Left ventricle myocardium inferior (tissue), 1 donor: ENCODE measurements at places on chromosomes 12 and 14.

- DNase-seq = peak; percentile 31
Measured at GRCh38 chr14:91946622-91947474, 646 bp downstream of the FBLN5 start.

- no peak for DNase-seq
Measured at GRCh38 chr12:2125651-2126522, 73.1 kb downstream of the CACNA1C start.

- DNase-seq = no peak
Measured at GRCh38 chr14:94025720-94026119, 420 bp upstream of the OTUB2 start.

GRCh38 chr12:99436584-99436983, 211.0 kb upstream of the GARIN6 start:
- no peak for DNase-seq

DNA sequence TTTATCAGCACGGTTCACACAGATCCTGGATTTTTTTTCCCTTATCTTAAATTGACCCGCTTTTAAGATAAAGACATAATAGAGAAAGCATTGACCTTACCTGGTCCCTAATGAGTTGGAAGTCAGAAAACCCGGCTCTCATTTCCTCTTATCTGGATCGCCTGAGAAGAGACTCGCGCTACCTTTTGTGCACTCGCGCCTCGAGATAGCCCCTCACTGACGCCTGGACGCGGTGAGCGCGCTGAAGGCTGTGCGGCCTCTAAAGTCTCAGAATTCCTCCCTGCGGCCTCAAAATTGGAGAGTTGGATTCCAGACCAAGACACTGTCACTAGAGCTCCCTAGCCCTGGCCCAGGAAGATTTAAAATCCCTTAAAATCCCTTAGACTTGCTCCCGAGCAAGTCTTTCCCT, 7.0 kb downstream of the NKX2-1 start:
- no peak for DNase-seq

DNA sequence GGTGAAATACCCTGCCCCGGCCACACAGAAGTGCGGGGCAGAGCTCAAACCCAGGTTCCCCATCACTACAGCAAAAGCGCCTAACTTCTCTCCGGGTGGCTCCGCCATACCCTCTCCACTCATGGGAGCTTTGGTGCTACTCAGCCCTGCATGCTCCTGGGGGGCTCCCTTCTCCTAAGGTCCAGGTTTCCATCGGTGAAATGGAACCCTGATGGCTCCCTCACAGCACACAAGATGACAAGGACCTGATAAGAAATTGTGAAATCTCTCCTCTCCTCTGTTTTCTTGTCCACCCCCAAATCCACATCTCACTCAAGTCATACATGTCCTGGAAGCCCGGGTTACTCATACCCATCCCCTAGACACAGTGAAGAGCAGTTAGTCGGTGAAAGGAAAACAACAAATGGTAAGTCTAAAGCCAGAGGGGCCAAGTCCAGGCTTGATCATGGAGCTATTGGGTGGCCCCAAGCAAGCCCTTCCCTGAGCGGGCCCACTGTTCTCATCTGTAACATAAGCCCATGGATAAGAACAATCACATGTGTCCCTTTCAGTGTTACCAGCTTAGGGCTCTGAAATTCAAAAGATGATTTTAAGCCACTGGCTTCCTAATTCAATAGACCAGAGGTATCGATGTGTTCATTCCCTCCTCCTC, 317.5 kb downstream of the BCL11B start:
- DNase-seq = no peak

GRCh38 chr12:24754690-24755638, 193.9 kb downstream of the BCAT1 start:
- DNase-seq = no peak

GRCh38 chr12:48580831-48581230, 11.0 kb upstream of the LALBA start:
- no peak for DNase-seq

DNA sequence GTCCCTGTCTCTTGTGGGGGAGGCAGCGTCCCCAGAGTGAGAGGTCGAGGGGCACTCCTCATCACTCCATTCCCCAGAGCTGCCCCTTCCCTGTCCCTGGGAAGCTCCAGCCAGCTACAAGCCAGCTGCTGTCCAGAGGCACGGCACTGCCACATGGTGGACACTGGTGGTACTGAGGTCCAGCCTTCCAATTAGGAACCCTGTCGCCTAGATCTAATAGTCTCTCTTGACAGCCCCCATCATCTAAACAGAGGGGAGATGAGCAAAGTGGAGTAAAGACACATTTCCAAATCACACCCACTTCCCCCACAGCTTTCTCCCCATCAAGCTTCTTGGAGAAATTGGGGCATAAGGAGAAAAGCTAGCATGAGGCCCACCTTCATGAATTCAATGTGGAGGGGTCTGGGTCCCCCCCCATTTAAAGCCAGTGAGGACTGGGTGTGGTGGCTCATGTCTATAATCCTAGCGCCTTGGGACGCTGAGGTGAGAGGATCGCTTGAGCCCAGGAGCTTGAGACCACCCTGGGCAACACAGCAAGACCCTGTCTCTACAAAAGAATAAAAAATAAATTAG, 2.1 kb upstream of the INHBE start:
- peak; percentile 80 for DNase-seq

GRCh38 chr12:2796187-2796666, 1.5 kb downstream of the FKBP4 start:
- DNase-seq = no peak

DNA sequence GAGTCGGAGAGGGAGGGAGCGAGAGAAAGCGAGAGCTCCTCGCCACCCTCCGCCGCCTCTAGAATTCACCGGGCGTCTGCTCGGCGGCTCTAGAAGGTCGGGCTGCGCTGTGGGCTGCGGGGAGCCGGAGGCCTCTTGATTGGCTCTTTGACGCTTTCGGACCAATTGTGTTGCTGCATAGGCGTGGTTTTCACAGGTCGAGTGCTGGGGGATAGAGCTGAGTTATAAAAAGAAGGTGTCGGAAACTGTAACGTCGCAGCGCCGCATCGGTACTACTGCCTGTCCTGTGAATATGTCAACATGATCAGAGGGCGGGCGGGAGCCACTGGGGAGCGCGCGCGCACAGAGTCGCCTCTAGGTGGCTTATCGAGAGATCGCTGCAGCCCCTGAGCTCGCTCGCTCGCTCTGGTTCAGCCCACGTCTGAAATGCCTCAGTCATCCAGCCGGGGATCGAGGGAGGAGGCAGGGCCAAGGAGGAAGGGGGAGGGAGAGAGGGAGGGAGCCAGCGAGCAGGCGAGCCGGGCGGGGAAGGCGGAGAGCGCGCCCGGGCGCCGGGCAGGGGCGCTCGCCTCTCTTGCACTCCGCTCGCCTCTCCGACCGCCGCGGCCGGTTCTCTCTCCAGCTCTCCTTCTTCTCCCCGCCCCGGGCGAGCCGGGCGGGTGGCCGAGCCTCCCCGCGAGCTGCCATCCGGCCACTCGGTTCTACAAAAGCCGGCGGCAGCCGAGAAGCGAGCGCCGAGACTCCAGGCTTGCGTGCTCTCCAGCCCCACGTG, at the start of gene TBX3:
TSS of gene TBX3 (minus strand) at position 78 of the 772 bp plus-strand sequence. CDS start 975 bp downstream, outside the sequence.
- peak; percentile 93 for DNase-seq

GRCh38 chr14:64465191-64465822, at the start of gene AKAP5:
Gene AKAP5 (plus strand): TSS chr14:64465499. CDS start chr14:64468395, 2,896 bp downstream.
- peak; percentile 50 for DNase-seq

DNA sequence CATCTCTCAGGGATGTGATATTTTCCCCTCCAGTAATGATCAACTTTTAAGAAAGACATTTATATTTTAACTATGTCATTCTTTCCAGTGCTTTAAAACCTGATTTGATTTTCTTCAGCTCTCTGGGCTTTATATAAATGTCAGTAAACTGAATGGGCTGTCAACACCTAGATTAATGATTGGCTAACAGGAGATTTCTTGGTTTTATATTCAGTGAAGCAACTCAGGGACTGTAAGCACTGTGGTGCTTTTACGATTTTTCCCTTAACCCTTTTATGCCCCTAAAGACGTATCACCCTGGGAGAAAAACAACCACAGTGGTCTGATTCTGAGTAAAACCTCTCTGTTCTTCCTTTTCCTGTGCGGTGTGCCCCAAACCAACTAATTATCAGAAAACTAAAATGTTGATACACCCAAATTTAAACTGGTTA, 38.0 kb downstream of the PTGER2 start:
- DNase-seq = no peak

DNA sequence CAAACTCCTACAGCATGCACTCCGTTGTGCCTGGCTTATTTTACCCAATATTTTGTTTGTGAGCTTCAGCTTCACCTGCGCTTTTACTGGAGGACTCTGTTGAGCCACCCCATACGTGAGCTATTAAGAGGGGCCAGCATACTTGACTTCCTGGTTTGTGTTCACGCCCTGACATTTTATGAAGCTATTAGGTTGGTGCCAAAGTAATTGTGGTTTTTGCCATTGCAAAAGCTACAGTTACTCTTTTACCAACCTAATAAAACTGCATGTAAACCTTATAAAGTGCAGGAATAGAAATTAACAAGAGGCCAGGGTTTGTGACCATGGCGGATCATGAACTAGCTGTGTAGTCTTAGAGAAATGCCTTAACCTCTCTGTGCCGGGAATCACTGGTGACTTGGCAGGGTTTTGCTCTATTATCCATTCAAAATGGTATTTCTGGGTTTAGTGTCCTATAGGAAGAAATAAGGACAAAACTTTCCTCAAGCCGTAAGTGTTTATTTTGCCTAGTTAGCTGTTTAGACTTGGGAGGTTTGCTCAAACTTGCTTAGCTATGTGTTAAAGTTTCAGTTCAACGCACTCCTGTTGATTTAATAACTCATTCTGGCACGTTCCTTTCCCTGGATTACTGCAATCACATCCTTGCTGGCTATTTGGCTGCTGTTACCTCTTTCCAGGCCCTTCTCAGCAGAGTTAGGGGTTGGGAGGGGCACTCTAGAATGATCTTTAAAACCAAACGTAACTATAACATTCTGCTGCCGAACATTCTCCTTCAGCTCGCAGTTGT, 1027.6 kb downstream of the BCL11B start:
- no peak for DNase-seq

- no peak for DNase-seq
Measured at GRCh38 chr12:16291032-16291431, 13.5 kb upstream of the SLC15A5 start.

DNA sequence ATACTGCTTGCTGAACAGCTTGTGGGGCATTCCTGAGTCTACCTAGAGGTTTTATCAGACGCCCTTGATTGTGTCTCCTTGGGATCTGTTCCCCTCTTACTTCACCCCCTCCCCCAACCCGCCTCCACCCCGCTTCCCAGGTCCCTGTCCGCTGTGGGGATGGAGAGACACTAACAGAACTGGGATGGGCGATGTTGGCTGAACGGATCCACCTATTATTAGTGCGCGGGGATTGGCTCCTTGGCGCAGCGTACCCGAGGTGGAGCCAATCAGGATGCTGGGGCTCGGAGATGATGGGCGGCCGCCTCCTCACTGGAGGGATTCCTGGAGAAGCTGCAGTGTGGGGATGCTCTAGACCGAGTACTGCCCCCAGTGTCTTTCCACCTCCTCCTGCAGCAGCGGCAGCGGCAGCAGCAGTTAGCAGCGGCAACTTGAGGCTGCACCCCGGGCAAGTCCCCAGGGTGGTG, at the start of gene SYT1:
TSS of gene SYT1 (plus strand) at position 372 of the 467 bp plus-strand sequence.
- peak; percentile 14 for DNase-seq

DNA sequence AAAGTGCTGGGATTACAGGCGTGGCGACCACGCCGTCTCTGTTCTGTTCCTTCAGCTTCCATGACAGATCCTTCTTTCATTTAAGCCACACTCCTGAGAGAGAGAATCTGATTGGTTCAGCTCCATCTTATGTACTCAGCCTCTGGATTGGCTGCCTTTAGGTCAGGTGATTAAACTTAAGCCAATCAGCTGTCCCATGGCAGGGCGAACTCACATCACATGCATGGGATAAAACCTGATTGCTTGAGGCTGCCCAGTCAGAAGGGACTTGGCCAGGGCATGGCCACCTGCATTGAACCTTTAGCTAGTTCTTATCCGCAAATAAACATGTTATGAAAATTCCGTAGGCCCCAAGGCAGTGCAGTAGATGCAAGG, 274.2 kb downstream of the SUDS3 start:
- no peak for DNase-seq

DNA sequence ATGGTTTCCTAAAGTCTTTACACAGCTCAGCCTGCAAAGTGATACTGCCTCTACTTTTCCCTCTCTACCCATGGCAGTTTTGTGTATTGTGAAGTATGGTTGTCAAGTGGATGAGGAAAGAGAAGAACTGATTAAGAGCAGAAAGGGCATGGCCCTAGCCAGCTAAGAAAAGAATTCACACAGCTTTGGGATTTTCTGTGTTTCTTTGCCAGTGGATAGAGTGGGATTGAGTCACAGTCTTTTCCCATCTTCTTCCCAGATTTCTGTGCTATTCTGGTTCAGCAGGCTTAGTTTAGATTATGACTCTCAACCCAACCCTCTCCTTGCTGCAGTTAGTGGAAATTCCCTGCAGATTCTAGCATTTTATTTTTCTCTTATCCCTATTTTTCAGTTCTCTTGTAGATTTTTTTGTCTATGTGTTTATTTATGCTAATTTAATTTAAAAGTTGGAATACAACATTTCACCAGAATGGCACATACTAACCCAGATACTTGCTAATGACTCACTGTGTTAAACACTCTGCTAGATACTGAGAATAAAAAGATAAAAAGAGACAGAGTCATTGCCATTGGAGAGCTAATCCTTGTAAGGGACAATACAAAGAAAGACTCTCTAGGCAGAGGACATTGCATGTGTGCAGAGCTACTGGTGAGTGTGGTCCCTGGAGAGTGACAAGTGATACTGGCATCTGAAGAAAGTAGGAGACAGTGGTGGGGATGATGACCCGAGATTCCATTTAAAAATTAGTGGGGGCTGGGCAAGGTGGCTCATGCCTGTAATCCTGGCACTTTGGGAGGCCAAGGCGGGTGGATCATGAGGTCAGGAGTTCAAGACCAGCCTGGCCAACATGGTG, 106.3 kb downstream of the ST8SIA1 start:
- no peak for DNase-seq

GRCh38 chr12:57158665-57159064, 11.2 kb upstream of the LRP1-AS start:
- no peak for DNase-seq

- DNase-seq = no peak
Measured at GRCh38 chr12:64796205-64796845, 28.1 kb upstream of the TBC1D30 start.

GRCh38 chr12:94305130-94305957, 154.3 kb downstream of the CEP83 start:
- DNase-seq = no peak

DNA sequence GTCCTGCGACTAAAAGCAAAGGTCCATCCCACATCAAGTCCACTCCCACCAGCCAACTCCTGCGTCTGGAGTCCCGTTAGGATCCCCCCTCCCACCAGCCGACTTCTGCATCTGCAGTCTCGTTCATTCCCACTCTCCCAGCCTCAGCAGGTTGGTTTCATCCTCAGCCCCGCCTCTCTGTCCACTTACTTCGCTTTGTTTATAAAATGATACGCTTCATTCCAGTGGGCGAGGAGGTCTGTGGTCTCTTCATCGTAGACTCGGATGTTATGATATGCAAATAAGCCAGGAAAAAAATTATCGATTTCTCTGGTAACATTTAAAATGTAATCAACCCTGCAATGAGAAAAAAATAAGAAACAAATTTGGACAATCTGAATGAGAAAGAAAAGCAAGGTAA, 56.8 kb downstream of the SSH1 start:
- DNase-seq = no peak
